Cardiac fibroblast (primary cell): ENCODE measurements at places on chromosomes 12 and 14.

GRCh38 chr14:103085106-103086091 is 1.4 kb downstream of the LBHD2 start:
- DNase-seq: no peak

DNA sequence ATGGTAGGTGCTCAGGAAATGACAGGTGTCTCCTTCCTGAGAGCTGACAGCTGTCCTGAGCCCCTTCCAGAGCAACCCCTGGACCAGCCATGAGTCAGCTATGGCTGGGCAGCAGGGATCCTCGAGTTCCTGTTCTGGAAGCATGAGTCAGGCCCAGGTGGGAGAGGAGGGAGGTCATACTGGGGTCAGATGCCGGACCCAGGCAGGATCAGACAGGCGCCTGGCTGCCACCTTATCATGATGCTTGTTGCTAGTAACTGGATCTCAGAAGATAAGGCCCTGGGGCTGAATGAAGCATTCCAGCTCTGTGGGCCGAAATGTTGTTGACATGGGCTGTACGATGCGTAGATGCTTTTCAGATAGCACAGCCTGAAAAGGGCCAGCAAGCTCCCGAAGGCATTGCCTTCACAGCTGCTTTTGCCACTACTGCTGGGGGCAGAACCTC is 17.4 kb upstream of the KRT7 start:
- no peak for DNase-seq

- peak; percentile 93 for DNase-seq
These were observed 125.8 kb downstream of the NCOR2 start for GRCh38 chr12:124441443-124442194.

DNA sequence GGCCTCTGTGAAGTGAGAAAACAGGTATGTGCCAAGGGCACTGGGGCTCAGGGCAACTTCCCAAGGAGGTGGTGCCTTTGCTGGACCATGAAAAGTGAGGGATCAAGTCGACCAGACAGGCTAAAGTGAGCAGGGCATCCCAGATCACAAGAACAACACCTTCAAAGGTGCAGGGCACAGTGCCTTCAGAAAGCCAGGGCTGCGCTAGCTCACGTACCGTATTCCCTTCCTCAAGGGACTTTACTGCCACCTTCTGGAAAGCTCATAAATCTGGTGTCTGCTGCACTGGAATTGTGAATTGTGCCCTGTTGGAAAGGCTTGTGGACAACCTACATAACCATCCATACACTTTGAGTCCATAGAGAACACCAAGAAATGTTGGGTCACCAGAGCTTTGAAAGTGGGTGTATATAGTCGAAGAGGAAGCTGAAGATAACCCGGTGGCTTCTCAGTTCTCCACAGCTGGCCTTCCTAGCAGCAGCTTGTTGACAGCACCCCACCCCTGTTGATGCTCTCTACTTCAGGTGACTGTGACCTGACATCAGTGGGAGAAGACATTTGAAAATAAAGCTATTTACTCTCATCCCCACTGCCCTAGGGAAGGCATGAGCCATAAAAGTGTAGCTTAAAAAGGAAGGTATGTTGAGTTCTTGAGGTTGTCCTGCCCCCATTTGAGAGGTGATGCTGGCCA is 24.5 kb downstream of the FIGNL2 start:
- DNase-seq: peak; percentile 76

DNA sequence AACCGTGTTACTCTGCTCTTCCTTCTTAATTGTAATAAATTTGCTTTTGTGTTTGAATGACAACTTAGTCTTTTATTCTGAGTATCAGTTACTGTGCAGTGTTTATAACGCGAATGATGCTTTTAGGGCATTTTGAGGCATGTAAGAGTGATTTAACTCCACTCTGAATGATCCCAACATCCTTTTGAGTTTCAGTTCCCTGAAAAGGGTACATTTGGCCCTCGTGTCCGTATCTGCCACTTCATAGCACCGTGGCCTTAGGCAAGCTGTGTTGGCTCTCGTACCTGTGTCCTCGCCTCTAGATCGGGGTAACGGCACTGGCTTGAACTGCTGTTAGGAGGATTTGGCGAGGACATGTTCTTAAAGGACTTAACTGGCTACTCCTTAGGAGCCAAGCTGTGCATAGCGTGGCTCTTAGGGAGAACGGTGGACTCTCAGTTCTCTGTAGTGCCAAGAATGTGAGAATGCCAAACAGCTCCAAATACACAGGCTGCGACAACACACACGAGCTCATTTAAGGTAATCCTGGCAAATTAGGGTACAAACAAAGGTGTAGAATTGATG is 92.0 kb downstream of the PPP2R5C start:
- DNase-seq: no peak

DNA sequence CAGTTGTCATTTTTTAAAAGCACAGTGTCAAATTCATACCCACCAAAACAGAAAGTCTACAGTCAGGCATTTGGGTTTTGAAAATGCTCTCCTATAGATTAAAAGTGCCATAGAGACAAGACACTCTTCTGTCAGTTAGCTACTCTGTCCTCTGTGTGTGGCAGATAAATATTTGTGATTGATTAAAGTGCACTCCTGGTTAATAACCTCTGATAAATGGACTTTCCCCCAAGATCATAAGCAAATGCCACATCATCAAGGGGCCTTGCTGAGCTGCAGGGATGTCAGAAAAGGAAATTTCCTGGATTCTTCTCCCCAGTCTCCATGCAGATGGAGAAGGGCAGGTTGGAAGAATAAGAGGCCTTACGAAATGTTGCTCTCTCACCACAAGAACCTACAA is 1329.5 kb upstream of the TMEM132C start:
- DNase-seq: no peak

- no peak for DNase-seq
These were observed 25.3 kb downstream of the CLEC2A start for GRCh38 chr12:9906873-9907272.

DNA sequence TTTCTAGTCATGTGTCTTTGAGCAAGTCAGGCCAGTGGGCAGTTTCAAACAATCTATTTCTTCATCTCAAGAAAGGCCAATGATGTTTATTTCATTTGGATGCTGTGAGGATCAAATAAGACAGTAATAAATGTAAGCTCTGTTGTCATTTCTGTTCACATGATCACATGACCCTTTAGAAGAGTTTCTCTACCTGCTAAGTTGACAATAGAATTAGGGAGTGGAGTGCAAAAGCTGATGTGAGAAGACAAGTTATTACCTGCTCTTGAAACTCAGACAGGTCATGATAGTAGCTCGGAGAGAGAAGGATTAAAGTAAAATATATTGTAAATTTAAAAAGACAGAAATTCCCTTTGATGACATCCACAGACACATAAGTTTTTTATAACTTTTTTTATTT is 37.3 kb upstream of the DCN start:
- no peak for DNase-seq

GRCh38 chr14:23028799-23029198 is 5.9 kb downstream of the PSMB5 start:
- DNase-seq: no peak

GRCh38 chr12:116366456-116366776 is 88.9 kb upstream of the MED13L start:
- DNase-seq: no peak

DNA sequence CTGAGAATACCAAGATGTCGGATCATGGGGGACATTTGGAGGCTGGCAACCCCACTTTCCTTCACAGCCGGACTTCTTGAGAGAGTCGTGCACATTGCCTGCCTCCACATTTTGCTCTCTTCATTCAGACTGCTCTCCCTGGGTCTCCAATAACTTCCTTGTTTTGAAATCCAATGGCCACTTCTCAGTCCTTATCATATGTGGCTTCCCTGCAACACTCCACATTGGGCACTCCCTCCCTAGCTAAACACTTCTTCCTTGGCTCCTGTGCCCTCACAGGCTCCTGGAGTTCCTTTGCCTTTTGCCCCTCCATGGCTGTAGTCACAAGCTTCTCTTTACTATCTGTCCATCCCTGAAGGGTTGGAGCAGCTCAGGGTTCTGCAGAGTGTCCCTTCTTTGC is 30.1 kb downstream of the NPC2 start:
- no peak for DNase-seq

GRCh38 chr14:68182492-68182891 is 362.9 kb downstream of the RAD51B start:
- no peak for DNase-seq

DNA sequence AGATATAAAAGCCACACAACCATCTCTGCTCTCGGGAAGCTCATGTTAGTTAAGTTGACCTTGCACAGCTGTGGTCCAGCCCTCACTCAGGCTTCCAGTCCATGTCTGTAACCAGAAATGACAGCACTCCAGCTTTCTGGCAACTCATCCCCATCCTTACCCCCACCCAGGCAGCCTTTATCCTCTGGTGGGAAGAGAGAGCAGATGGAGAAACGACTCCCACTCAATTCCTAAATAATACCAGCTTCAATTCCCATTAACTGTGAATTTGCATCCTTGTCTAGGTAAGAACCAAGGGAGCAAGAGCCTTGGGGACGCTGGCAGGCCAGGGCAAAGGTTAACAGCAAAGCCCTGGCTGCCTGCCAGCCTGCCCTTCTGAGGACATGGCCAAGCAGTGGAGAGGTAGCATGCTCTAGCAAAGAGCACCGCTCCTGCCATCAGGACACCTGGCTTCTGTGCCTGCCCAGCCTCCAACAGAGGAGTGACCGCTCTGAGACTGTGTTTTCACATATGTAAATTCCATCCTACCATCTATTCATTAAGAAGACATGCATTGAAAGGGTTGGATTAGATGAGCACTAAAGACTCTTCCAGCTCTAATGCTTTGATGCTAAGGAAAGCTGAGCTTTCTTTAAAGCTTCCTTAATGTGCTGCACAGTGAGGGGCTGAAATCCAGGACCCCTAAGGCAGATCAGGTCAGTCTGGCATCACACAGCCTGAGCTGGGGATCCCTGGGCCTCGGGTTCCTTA is 236.1 kb downstream of the GRIN2B start:
- DNase-seq: no peak

GRCh38 chr14:52146504-52146903 is 77.6 kb upstream of the NID2 start:
- DNase-seq: no peak

DNA sequence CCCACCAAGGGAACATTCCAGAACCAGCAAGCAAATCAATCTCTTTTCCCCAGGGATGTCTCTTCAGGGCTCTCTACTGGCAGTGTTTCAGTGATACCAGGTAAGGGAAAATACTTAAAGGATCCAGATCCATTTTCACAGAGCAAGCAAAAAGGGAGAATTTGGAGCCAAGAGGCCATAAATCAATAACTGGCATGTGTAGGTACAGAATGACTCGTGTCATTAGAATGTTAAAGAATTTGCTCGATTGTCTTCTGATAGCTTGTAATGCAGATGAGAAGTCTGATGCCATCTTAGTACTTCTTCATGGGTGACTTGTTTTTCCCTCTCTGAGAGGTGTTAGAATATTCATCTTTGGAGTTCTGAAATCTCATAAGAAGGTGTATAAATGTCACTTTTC is 242.9 kb downstream of the KTN1 start:
- no peak for DNase-seq

GRCh38 chr12:49925433-49926204 is 21.9 kb upstream of the FAIM2 start:
- DNase-seq: no peak

DNA sequence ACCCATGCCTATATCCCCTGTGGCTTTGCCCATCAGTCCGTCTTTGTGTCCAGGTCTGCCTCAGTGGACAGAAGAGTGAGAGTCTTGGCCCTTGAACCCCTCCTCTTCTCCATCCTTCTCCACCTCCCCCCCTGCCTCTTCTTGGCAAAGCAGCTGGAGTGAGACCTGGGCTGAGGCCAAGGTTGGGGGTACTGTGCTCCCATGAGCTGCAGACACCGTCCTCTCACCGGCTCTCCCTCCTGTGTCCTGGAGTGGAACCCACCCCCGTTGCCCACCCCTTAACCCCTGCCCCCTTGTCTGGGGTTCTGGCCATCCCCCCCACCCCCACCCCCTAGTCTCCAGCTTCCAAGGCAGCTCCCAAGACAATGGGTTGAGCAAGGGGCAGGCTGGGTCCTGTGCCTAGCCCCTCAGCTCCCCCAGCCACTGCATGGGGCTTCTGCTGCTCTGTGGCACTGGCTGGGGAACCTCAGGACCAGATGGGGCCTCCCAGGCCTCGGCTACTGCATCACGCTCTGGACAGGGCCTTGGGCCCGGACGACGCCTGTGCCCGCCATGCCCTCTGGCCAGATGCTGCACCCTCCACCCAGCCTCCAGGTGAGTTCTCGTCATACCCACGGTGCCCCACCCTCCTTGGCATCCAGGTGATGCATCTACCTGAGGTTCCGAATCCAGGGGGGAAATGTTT is 35.7 kb downstream of the RTL1 start:
- DNase-seq: no peak

- peak; percentile 68 for DNase-seq
These were observed 4.7 kb upstream of the NCKAP5L start for GRCh38 chr12:49832836-49833421.

- no peak for DNase-seq
These were observed 6.1 kb upstream of the GPRC5A start for GRCh38 chr12:12885096-12885792.

DNA sequence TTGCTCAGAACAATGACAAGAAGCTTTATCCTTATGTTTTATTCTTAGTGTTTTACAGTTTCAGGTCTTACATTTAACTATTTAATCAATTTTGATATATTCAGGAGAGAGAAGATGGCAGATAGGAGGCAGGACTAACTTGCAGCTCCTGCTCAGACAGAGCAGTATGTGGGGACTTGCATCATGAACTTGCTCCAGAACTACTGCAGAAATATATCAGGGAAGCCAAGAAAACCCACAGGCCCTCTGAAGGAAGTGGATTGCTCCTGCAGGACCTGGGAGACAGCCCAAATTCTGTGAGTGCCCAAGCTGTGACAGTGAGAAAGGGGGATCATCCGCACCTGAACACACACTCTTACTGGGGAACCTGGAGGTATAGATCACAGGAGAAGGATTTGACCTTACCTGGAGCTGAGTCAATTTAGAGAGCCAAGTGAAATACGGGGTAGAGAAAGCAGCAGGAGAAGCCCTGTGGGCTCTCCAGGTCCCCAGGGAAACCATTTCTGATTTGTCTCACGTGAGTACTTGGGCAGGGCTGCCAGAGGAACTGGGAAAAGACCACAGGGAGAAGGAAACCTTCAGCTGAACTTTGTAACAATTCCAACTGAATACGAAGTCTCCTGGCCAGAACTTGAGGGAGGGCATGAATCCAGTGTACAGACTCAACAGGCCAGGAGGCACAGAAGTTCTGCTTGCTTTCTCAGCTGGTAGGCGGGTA is 28.9 kb upstream of the TSPAN8 start:
- no peak for DNase-seq

- no peak for DNase-seq
These were observed 37.6 kb upstream of the MGAT4C start for GRCh38 chr12:86293682-86294240.
